PC-9 (cell line): ENCODE measurements at places on chromosomes 12 and 14.

GRCh38 chr12:50825372-50825838 is 17.3 kb upstream of the TMPRSS12 start:
- DNase-seq = no peak

- DNase-seq = no peak
Observed at GRCh38 chr14:22426711-22427110, 162.3 kb downstream of the DAD1 start.

DNA sequence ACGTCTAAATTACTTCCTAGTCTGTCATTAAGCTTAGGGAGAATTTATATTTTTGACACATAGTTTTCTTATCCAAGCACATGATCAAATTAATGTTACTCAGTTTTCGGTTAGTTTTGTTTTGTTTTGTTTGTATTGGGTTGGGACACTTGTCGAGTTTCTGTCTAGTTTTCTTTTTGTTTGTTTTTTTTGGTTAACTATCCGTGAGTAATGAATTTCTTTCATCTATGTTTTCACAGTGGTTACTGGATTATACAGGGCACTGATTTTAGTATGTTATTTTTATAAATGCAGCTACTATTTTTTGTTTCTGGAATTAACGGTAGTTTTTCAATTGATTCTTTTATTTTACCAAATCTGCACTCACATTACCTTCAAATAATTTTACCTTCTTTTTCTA is 2.7 kb downstream of the KLRF1 start:
- no peak for DNase-seq

GRCh38 chr12:47843226-47843980 is 23.7 kb upstream of the HDAC7 start:
- no peak for DNase-seq

- DNase-seq = no peak
Observed at GRCh38 chr14:81963846-81964245, 430.2 kb upstream of the SEL1L start.

DNA sequence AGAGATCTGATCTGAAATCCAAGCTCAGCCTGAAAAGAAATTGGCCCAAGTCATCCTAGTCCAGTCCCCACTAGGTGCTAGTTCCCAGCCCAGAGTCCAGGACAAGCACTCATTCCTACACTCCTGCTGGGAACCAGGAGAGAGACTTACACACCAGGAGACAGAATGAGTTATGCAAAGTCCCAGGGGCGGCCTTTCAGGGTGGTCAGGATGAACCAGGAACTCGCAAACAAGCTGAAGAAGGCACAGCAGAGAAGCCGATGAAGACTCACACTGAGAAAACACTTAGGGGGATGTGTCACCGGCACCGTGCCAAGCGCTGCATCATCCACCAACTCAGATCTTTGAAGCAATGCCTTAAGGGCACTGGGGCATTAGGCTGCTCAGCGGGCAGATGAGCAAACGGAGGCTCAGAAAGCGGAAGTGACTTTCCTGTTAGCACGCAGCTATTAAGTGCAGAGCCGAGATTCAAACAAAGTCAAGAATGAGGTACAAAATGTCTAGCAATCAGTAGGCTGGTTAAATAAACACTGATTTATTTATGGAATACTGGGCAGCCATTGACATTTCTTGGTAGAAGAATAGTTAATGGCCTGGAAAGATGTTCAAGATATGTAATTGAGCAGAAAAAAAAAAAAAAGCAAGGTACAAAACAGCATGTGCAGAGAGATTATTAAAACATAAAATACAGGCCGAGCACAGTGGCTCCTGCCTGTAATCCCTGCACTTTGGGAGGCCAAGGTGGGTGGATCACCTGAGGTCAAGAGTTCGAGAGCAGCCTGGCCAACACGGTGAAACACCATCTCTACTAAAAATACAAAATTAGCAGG is 78.7 kb downstream of the LRRC74A start:
- peak; percentile 98 for DNase-seq

DNA sequence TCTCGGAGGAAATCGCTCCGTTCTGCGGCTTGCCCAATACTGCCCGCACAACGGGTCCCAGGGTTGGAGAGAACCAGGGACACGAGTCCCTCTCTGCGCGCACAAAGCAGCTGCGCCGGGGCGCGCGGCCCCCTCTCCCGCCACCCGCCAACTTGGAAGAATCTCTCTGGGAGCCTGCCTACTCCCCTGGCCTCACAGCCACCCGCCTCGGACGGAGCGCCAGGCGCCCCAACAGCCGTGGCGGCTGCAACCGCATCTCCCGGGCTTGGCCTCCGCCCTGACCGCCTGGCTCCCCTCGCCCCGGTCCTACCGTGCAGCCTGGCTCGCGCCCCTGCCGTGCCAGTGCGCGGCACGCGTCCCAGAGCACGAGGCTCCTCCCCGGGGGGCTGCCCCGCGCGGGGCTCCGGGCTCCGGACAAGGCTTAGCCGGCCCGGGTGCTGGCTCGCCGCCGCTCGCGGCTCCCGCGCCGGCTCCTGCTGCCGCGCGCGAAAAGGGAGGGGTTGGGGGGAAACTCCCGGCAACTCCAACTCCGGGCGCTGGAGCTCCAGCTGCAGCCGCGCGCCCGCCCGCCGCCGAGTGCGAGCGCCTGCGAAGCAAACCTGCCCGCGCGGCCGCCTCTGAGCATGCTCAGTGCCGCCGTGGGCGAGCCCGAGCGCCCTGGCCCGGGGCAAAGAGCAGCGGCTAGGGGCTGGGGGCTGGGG is at the start of gene STXBP6:
STXBP6 (minus strand) TSS at position 580 of the 701 bp plus-strand sequence. CDS start 75,329 bp downstream, outside the sequence.
- peak; percentile 66 for DNase-seq

GRCh38 chr14:100222224-100223093 is 16.5 kb upstream of the YY1 start:
- DNase-seq = no peak

DNA sequence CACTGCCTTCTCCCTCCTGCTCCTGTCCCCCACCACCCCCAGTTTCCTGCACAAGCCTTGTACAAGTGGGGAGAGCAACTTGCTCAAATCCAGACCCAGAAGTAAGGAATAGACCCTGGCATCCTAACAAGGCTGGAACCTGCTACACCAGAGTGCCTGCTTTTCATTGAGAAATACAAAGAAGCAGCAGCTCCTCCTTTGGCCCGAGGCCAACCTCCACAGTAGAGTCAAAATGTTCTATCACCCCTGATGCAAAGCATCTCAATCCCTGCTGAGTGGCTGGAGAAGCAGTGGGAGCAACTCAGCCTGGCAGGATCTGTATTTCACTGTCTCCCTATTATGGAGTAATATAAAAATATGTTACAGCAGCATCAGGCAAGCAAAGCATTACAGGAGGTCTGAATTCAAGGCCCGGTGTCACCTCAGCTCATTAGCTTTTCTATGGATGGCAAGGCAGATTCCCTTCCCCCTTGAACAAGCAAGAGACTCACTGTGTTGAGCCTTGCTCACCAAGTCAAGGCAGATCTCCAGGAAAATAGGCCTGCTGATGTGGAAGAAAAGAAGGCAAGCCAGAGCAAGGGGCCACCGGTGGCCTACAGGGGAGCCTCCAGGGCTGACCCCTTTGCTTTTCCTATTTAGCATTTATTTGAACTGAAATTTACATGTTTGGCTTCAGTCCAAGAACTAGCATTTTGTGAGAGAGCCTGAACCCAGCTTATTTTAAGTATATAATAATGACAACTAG is 186.3 kb upstream of the EGLN3 start:
- DNase-seq = no peak

DNA sequence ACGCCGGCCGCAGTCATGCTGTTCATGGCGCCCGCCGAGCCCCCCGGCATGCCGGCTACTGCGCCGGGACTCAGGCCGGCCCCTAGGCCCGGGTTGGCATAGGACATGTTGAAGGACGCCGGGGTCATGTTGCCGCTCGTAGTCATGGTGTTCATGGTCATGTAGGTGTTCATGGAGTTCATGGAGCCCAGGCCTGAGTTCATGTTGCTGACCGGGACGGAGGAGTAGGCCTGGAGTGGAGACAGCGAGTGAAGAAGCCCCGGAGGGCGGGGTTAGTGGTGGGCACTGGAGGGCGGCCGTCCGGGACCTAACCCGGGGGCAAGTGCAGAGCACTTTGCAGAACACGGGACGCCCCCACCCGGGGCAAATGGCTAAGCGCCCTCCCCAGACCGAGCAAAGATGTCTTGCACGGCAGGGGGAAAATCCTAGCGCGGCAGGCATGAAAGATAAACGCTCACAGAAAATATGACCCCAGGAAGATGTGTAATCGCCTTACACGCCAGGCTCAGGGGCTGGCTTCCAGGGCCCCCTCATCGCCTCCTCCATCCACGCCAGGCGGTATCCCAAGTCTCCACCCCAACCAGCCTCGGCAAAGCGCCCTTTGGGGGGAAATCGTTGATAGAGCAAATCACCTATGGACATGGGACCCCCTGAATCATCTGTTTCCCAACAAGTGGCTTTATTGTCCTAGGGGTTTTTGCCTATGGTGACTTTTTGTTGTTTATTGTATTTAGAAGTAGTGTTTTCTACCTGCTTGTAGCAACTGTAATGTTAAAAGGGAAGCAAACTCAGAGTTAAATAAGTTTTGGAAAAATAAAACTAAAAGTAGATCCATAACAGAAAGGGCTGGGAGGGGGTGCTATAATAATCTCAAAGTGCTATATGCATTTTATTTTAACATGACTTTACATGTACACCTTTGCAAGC is 2.3 kb downstream of the FOXA1 start:
- DNase-seq = peak; percentile 47

DNA sequence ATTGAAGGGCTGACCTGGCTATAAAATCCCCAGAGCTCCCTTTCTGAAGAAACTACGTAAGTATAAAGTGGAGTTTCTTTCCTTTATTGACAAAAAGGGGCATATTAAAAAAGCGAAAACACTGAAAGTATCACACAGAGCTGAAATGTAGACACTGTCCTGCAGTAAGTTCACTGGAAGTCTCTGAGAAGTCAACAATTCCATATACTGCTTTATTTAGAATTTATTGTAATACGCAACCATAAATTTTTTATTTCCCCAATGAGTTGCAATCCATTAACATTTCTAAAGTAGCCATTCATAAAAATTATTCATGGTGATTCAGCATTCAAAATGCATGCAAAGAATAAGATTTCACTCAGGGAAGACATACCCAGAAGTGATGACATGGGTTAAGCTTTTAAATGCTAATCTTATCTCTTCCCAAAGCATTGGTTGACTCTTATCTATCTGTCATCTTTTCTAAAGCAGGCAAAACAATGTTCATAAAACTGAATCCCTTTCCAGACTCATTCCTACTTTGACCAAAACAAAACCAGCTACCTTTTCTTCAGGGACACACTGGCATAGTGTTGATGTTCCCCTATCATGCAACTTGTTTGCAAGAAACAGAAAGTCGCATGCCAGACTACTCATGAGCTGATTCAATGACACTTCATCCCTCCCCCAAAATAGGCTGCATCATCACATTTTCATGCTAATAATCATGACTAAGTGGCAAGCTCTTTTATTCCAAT is 17.3 kb downstream of the KITLG start:
- no peak for DNase-seq

DNA sequence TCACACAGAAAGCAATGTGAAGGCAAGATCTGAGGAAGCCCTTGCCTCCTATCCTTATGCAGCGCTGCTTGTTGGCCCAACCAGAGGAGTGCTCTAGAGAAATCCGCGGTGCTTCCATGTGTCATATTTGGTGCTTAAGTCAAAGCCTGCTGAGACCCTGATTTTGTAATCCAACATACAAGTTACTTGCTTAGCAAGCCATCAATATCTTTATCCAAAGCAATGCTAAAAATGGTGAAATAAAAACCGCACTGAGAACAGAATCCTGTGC is 250.0 kb downstream of the MED13L start:
- DNase-seq = no peak
